ENCODE measurements at places on chromosomes 2 and 18.

- DNase-seq, result no peak
Measured at GRCh38 chr2:157822993-157823392, 53.1 kb downstream of the ACVR1 start.

DNA sequence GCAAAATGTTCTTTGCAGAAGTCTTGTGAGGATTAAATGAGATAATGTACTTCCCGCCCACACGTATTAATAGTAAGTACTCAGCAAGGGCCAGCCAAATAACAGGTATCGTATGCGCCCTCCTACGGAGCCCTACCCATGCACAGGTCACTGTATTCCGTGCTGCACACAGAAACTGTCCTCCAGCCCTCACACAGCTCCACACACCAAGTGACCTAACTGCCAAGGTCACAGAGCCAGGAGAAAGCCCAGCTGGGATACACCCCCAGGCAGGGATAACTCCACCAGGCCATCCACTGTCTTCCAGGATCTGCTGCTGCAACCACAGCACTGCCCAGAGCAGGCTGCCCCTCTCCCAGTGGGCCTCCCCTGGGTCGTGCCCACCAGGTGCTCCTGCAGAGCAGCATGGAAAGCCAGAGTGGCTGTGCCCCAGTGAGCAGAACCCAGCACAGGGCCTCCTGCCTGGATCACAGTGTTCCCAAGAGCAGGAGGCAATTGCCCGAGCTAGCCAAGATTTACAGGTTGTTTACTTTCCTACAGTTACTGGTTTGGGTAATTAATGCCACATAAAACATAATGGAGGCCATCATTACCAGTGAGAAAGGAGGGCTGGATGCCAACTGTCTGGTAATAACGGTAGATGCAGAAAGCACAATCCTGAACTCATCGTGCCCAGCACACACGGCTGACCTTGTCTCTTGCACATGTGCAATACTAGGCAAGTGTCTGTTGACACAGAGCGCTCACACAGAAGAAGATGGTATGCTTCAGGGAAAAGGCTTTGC lies 24.4 kb downstream of the TFCP2L1 start:
- DNase-seq, result no peak

DNA sequence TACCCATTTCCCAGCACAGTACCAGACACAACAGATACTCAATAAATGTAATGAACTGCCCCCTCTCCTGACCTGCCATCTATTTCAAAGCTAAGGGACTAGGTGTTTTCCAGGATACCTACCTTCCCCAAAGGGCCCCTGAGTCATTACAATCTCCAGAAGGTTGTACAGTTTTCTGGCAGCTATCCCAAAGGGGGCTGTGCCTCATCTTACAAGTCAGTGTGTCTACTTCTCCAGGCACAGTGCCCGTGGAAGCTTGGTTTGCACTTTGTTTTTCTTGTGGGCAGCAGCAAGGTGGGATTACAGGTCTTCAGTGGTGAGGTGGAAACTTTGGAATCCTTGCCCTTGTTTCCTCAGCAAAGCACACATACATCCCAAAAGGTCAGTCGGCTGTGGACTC lies 62.8 kb upstream of the CYP26B1 start:
- DNase-seq, result no peak

- no peak for DNase-seq
Measured at GRCh38 chr2:238997137-238997390, 149.2 kb downstream of the TWIST2 start.

GRCh38 chr2:172102391-172103359 lies at the start of gene DLX2:
Gene DLX2 (minus strand): TSS chr2:172102900. CDS start chr2:172102538, 362 bp downstream.
- DNase-seq, result peak; percentile 96

GRCh38 chr18:38670486-38670885 lies 1104.9 kb upstream of the CELF4 start:
- no peak for DNase-seq

- no peak for DNase-seq
Measured at GRCh38 chr2:51595836-51596235, 563.9 kb upstream of the NRXN1 start.

GRCh38 chr2:108388045-108388444 lies 10.3 kb downstream of the SULT1C4 start:
- DNase-seq, result no peak

DNA sequence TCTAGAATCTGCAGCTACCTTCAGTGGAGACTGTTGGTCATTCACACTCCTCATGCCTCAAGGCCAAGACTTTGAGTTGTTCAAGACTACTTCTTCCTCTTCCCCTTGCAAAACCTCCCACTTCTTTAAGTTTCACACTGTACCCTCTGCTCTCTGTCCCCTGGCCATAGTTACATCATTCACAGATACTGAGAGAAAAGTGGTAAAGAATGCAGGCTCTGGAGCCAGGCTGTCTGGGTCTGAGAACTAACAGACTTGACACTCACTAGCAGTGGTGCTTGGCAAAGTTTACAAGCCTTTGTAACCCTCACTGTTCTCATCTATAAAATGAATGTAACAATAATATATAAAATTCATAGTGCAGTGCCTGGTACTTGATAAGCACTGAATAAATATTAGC lies 61.8 kb downstream of the CDH20 start:
- DNase-seq, result no peak

DNA sequence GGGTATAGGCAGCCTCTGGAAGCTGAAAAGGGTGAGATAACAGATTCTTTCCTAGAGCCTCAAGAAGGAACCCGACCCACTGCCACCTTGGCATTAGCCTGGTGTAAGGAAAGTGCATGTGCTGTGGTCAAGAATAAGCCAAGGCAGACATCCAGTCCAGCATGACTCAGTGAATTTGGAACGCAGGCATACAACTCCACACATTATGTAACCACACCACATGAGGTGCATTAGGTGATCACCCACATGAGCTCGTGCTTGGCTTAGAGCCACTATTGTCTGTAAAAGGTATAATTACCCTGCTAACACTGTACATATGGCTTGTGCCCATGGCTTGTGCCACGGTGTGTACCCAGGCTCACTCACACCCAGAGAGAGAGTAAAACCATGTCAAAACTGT lies 583.7 kb upstream of the HNMT start:
- DNase-seq, result no peak

- DNase-seq, result no peak
Measured at GRCh38 chr2:156443089-156443488, 6.9 kb downstream of the GPD2 start.

GRCh38 chr2:97740590-97741182 lies 27.3 kb downstream of the ZAP70 start:
- peak; percentile 83 for DNase-seq

- DNase-seq, result no peak
Measured at GRCh38 chr2:147525819-147526489, 318.9 kb upstream of the ACVR2A start.

DNA sequence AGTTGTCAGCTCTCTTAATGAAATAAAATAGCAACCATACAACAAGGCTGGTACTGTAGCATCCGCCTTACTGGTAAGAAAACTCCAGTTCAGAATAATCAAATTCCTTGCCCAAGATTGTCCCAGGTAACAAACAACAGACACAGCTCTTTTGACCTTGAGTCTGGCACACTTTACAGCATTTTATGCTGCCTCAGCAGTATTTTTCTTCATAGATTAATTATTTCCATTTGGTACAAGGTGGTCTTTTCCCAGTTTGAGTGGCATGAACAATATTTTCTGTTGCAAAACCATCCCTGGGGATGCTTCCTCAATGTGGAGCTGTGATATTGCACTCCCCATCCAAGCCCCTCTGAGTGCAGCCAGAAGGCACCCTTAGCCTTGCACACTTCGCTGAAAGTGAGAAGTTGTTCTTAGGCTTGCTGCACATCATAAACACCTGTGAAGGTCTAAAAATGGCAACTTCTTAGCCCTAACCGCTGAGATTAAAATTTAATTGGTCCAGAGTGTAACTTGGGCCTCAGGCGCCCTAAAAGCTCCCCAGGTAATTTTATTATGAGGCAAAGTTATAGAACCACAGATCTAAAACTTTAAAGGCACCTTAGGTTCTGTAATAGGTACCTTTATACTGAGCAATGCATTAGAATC lies 523.3 kb downstream of the CMPK2 start:
- no peak for DNase-seq

DNA sequence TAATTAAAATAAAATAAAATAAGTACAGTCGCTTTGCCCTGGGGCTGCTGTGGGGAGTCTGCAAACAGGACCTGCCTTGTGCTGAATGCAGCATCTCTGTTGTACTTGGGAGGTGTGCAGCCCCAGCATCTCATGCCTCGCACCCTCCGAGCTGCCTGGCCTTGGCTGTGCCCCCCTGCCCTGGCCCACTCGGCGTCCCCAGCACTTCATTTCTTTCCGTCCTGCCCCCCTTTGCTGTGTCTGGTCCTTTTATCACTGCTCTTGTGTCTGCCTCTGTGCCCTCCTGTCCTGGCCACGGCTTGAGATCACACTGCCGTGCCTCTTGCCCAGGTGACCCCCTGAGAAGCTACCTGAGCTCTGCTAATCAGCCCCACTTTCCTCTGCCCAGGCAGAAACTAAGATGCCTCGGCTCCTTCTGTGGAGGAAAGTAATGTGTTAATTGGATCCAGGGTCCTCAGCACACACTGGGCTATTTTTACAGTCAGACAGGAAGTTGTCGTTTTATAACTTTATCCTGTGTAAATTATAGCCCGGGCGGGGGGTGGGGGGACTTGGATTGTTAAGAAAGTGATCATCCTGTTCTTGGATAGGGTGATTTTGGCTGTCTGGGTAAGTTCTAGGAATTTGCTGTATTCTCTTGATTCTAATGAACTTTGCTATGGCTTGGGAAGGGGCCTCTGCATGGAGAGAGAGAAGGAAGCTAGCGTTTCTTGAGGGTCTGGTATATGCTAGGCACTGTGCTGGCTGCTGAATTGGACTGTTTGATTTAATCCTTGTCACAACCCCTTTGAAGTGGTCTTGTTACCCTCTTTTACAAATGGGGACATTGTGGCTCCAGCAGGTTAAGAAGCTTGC lies 69.4 kb downstream of the AGAP1 start:
- DNase-seq, result no peak

- DNase-seq, result no peak
Measured at GRCh38 chr18:73023975-73024374, 156.2 kb upstream of the NETO1 start.

GRCh38 chr2:200943527-200944105 lies 19.8 kb downstream of the ORC2 start:
- no peak for DNase-seq

DNA sequence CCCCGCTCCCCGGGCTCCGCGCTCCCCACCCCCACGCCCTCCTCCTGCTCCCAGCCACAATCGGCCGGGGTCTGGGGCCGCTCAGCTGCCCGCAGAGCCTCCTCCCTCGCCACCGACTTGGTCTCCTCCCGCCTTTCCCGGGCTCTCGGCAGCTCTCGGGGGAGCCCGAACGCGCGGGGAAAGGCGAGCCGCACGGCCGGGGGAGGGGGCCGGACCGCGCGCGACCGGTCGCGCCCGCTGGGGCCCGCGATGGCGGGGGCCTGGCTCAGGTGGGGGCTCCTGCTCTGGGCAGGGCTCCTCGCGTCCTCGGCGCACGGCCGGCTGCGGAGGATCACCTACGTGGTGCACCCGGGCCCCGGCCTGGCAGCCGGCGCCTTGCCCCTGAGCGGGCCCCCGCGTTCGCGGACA lies 327 bp downstream of the LTBP1 start:
- peak; percentile 34 for DNase-seq

- no peak for DNase-seq
Measured at GRCh38 chr2:16440898-16441297, 224.7 kb downstream of the CYRIA start.

GRCh38 chr2:13089971-13090370 lies 373.2 kb downstream of the TRIB2 start:
- no peak for DNase-seq

- no peak for DNase-seq
Measured at GRCh38 chr18:77067291-77068061, 65.1 kb downstream of the MBP start.

GRCh38 chr2:145484448-145485097 lies 964.7 kb upstream of the ZEB2 start:
- DNase-seq, result peak; percentile 10

- no peak for DNase-seq
Measured at GRCh38 chr2:8993196-8993901, 10.1 kb downstream of the MBOAT2 start.
